ENCODE measurements at places on chromosomes 5 and 9.

GRCh38 chr5:39255406-39255805 is 36.0 kb upstream of the FYB1 start:
- no peak for DNase-seq

DNA sequence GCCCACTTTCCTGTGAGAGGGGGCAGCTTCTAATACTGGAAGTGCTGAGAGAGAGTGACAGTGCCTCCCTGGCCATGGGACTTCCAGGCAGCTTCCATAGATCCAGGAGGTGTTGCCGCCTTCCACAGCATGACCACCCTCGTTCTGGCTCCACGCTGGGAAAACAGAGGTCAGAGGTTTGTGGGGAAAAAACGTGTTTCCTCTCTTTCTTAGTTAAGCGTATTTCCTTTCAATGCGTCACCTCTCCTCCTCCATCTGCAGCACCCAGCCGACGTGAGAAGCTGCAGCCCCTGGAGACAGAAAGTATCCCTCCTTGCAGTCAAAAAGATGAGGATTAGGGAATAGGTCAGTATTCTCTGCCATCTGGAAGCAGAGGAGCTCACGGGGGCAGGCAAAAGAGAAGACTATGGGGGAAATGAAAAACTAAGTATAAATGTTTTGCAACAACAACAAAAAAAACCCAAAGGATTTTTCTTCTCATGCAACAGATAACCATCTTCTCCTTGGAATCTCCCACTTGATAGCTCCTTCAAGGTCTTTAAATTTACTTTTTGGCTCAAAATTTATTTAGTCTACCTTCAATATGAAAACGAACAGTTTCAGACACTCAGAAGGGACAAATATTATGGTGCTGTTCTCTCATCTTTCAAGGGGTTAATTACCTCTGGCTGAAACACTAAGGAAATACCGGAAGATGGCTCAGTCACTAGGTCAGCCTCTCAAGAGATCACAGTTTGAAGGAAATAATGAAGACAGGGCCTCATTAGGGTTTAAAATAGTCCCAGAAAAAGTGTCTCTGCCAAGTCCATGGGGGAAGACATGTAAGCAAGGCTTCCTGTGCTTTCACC is 38.0 kb downstream of the MTMR12 start:
- DNase-seq: no peak

- no peak for DNase-seq
Measured at GRCh38 chr9:15221746-15222145, 85.3 kb downstream of the TTC39B start.

GRCh38 chr5:166399781-166400180 is 1891.7 kb upstream of the WWC1 start:
- DNase-seq: no peak

- no peak for DNase-seq
Measured at GRCh38 chr9:684054-684890, 157.2 kb upstream of the DMRT1 start.

DNA sequence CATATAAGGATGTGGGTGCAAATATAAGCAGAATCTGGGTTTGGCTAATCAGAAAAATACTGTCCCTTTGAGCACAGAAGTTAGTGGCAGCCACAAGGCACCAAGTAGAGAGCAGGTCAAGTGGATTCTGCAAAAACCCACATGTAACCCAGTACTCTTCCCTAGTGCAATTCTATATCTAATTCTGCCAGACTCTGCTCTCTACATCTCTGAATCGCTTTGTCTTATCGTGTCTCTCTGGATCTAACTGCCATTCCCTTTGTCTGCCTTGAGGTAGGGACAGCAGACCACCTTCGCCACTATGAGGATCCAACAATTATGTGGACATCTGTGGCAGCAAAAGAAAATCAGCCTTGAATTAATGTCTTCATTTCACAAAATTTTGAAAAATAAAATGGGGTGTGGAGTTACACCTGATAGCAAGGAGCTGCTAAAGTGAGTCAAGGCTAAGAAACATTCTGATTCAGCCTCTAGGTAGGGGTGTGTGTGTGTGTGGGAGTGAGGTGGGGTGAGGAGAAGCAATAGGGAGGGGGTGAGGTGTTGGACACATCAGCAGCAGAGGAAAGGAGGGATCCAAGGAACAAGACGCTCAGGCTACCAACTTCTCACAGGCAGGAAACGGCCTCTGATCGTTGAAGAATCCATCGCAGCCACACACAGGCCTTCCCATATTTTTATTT is 33.7 kb upstream of the ZNF366 start:
- DNase-seq: no peak

DNA sequence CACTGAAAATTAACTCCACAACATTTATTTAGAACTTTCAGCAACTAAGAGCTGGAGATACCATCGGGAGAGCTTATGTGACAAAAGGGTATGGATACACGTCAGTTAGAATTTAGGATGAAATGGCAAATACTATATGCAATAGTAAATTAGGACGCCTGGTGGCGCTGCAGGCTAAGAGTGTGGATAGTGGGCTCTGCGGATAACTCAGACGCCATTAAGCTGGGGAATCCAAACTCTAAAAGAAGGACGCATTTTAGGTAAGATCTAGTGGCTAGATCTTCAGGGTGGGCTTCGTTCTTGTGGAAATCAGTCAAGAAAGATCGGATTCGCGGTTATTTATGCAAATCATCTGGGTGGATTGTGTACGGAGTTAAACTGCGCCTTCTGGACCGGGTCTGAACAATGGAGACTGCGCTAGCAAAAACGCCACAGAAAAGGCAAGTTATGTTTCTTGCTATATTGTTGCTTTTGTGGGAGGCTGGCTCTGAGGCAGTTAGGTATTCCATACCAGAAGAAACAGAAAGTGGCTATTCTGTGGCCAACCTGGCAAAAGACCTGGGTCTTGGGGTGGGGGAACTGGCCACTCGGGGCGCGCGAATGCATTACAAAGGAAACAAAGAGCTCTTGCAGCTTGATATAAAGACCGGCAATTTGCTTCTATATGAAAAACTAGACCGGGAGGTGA is at the start of gene PCDHB5:
Gene PCDHB5 (plus strand): TSS at position 177 of the 688 bp plus-strand sequence. CDS start 229 bp downstream, at position 406.
- DNase-seq: no peak

DNA sequence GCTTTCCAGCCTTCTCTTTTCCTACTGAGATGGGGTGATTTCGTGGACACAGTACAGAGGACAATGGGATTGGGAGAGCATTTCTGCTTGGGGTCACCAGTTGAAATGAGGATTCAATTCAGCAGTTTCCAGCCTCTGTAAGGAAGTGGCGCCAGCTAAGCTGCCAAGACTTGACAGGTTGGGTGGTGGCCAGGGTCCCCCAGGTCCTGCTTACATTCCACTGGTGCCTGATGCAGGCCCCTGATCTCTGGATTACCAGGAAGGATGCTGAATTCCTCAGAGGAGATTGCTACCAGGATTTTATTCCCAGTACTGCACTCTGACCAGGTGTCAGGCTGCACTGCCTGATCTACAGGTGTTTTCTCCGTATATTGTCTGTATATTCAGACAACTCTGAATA is 119.7 kb downstream of the PSD2 start:
- no peak for DNase-seq

GRCh38 chr5:150461231-150461630 is 11.7 kb upstream of the RPS14 start:
- DNase-seq: no peak

DNA sequence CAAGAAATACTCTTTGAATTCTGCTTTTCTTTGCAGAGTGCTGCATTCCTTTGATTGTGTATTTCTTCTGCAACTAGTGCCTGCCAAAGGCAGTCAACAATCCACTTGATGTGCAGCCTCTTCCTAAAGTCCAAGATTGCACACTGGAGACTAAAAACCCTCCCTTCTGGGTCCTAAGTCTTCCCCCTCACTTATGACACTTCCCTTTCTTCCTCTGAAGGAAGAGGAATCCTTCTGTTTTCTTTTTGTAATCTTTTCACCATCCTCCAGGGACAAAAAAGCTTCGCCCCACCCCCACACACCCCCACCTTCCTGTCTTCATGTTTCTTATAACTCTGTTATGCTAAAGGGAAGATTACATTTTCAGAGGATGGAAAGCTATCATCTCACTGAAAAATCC is 39.9 kb downstream of the WDR36 start:
- DNase-seq: no peak

GRCh38 chr5:111119856-111120255 is 27.7 kb downstream of the WDR36 start:
- no peak for DNase-seq

- DNase-seq: no peak
Measured at GRCh38 chr9:18331310-18331684, 142.7 kb upstream of the ADAMTSL1 start.

- DNase-seq: peak; percentile 84
Measured at GRCh38 chr5:176536132-176536901, 885 bp downstream of the RNF44 start.

DNA sequence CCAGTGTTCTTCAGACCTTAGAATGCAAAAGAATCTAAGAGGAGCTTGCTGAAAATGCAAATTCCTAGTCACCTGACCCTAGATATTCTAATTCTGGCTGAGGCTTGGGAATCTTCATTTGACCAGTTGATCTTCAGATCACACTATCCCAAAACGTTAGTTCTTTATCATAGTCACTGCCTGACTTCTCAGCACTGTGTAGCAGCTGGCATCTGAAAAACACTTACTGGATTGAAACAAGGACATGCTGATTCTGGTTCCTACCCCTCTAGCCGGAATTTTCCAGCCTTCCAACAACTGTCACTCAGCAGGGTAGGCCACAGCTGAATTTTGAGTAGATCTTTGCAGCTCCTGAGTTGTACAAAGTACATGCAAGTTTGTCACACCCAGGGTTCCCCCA is 72.2 kb downstream of the EBF1 start:
- no peak for DNase-seq

DNA sequence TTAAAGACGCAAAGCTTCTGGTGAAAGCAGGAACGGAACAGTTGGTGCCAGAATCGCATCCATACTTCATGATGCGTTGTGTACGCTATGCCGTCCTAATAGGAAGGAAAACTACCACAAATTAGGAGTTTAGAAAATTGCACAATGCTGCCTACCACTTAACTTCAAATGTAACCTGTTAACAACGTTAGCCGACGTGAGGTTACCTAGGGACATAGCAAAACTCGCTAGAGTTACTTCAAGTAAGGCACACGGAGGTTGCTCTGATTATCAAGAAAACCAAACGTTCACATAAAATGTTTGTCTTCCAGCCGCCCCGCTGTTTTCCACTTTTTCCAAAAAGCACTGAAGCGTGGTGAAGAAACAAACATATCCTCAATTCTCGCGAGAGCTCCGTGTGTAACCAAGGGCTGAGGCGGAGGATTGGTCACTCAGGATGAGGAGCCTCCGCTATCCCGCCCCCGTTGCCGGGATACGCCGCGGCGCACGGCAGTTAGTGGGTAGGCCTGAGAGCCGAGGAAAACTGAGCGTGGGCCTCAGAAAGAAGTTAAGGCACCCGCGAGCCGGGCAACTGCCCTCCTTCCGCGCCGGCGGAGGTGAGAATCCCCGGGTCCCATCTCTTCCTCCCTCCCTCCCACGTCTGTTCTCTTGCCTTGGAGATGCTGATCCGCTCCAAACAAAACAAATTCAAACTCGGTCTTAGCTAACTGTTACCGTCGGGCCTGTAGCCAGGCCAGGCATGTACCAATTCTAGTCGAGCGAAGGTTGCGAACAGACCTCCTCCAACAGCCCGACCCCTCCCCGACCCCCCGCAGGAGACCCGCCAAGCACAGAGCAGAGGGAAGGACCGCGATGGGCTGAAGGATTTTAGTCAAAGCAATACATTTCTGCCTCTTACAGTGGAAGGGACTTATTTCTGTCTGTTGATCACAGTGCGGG is at the start of gene IFT74:
Gene IFT74 (plus strand): TSS at position 492 of the 939 bp plus-strand sequence. CDS start 5,556 bp downstream, outside the sequence.
- peak; percentile 99 for DNase-seq

DNA sequence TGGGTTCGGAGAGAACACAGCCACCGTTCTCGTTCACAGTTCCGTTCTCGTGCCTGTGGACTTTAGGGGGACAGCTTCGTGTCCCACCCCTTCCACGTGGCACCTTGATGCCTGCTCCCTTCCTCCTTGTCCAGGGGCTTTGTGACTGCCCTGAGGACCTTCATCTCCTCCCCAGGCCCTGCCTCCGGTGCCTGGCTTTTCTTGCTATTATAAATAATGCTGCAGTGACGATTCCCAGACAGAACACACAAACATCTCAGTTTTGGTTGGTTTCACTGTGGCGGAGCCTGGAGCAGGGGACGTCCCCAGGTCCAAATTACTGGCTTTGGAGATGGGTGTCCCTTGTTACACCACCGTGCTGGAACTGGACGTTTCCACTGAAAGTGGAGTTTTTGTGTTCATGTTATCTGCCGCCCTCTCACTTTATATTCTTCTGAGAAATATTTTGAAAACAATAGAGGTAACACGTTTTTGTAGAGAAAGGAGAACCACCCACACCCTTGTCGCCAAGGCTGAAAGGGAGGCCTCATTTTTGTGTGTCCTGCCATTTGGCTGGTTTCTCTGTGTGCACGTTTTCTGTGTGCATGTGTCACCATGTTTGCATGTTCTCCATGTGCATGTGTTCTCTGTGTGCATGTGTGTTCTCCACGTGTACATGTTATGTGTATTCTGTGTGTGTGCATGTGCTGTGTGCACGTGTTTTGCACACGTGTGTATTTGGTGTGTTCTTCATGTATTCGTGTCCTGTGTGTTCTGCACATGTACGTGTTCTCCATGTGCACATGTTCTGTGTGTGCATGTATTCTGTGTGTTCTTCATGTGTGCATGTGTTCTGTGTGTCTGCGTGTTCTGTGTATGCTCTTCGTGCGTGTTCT is 24.2 kb downstream of the WNK2 start:
- DNase-seq: no peak

DNA sequence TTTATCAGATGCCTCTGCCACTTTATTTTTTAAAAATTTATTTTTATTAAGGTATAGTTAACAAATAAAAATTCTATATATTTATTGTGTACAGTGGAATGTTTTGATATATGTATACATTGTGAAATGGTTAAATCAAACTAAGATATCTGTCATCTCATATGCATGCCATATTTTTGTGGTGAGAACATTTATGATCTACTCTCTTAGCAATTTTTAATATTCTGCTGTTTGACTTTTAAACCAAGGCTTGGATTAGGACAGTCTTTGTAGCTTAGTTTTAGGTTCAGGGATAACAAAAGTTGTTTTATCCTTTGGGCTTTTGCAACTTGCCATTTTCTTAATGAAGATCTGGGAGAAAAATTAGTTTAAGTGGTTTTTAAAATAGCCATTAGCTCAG is 46.0 kb upstream of the CDKN2B start:
- DNase-seq: no peak

DNA sequence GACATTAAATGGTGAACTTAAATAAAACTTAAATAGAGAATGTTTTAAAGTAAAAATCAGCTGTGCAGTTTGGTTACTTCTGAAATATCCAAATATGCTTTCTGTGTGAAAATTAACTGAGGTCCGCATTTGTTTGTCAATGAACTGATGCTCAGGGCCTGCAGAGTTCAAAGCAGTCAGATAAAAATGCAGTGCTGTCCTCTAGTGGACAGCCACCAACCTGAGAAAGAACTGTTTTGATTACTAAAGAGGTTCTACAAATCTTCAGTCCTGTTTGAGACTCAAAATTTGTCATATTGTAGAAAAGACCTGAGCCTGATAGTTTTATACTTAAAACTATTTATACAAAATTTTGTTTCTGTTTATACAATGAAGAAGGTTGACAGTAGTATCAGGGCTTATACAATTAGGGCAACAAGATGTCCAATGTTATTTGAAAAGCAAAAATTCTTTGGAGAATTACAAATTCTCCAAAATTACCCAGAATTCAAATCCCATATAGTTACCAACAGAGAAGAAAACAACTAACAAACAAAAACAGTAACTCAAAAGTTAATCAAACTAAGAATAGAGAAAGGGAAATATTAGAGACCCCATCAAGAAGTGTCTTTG is 232.3 kb upstream of the TBCA start:
- DNase-seq: no peak
